Activated CD4-positive, alpha-beta memory T cell treated with anti-CD3 and anti-CD28 coated beads for 36 hours (primary cell): ENCODE measurements at places on chromosomes 12 and 14. TPM values are rescaled to one million over a fixed set of nuclear protein-coding genes. Genes with fewer than 3 reads are reported as not detected.

TGM1 gene
- 3.7 TPM for total RNA-seq

VWF gene
- total RNA-seq, result not detected

RFLNA gene
- not detected for total RNA-seq

HEBP1 gene
- total RNA-seq, result 20.5 TPM

TAC3 gene
- total RNA-seq, result not detected

CCDC77 gene
- 14.4 TPM for total RNA-seq

PMCH gene
- not detected for total RNA-seq

PLA2G1B gene
- total RNA-seq, result not detected

SLC17A8 gene
- total RNA-seq, result not detected

SIX1 gene
- not detected for total RNA-seq

UBR7 gene
- total RNA-seq, result 51.6 TPM

PGF gene
- total RNA-seq, result not detected

KRT75 gene
- total RNA-seq, result not detected

MYRFL gene
- total RNA-seq, result not detected

SRRM4 gene
- total RNA-seq, result not detected
